Stimulated activated CD8-positive, alpha-beta memory T cell treated with anti-CD3 and anti-CD28 coated beads, Interleukin-4, amount 100 ng/mL, for 1 hour (primary cell): ENCODE measurements at places on chromosomes 16 and 17.

DNA sequence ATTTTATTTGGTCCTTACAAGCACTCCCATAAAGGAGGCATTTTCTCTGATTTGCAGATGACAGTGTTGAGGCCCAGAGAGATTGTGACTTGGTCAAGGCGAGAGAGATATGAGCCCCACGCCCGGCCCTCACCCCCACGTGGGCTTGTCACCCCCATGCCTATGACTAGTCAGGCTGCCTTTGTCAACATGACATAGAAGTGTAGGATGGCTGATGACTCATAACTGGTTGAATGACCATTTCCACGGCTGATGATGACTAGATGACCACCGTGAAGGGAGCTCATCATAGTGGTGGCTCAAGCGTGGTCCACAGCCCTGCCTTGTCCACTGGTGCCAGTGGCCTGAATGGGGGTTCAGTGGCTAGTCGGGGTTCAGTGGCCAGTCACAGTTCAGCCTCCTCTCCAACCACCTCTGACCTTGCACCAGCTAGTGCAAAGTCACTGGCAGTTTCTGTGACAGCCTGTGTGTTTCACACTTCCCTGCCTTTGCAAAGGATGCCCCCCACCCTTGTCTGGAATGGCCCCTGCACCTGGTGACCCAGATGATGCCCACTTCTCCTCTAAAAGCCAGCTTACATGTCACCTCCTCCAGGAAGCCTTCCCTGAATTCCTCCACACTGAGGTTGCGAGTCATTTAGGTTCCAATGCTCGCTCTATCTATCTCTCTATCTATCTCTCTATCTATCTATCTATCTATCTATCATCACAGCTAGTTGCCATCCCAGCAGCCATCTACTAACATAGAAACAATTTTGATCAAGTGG, 3.8 kb upstream of the WSCD1 start:
- no peak for DNase-seq

GRCh38 chr16:15972046-15972868, 22.8 kb downstream of the ABCC1 start:
- no peak for DNase-seq

DNA sequence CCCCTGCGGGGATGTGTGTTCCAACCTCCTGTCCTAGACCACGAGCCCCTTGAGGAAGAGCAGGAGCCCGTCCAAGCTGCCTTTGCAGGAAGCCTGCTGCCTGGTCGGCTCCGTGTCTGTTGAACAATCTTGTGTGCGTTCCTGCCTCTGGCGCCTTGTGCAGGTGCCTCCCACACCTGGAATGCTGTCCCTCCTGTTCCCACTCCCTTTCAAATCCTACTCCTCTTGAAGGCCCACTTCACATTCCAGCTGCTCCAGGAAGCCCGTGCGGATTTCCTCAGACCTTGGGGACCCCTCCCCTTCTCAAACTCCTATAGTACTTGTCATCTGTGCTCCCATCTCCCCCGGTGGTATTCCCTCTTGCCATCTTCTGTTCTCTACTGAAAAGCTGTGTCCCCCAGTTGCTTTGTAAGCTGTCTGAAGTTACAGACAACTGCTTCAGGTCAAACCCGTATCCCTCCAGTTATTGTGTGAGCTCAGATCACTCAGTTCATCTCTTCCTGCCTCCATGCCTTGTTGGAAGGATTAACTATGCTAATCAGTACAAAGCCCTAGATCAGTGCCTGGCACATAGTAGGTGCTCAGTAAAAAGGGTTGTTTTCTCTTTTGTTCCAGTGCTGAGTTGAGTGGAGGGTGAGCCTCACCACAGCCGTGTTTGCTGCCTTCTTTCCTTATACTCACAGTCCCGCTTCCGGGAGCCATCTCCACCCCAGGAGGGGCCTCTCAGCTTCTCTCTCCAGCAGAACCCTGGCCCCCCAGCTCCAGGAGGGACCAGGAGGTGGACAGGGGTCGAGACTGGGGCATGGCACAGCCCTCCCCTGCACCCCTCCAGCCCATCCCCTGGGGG, 241.8 kb upstream of the CIBAR2 start:
- DNase-seq: no peak

GRCh38 chr16:68893710-68894705, 50.7 kb downstream of the TANGO6 start:
- DNase-seq: no peak

GRCh38 chr17:42669977-42670788, 6.6 kb downstream of the PLEKHH3 start:
- DNase-seq: no peak

DNA sequence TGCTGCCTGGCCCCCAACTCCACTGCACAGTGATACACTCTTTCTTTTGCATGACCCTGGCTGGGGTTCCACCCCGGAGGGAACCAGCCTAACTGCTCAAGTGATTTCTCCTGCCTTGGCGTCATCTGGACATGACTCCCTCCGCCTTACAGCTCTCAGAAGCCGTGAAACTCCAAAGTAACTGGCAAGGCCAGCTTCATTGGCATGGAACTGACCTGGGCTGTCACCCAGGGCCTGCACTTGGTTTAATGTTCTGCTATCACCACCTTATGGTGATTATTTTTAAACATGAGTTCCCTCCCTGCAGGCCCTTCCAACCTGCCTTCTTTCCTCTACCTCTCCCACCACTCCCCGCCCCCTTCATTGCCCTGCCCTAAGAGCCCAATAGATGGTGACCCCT, 139.7 kb upstream of the CDH5 start:
- DNase-seq: no peak

DNA sequence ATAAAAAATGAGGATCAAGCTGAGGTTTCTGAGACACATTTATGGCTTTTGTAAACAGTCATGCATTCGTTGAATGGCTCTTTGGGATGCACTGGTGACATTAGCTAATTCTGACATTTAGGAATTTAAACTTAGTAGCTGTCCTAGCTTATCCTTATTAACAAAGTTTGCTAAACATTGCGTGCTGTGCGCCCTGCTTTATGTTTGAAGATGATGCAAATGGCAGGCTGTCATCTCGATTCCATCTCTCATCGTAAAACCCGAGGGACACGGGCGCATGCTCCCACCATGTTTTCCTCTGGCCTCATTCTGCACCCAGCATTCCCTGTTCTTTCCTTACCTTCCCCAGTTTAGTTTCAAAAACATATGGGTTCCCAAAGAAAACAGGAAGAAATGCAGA, 53.8 kb upstream of the ARHGAP44 start:
- no peak for DNase-seq

DNA sequence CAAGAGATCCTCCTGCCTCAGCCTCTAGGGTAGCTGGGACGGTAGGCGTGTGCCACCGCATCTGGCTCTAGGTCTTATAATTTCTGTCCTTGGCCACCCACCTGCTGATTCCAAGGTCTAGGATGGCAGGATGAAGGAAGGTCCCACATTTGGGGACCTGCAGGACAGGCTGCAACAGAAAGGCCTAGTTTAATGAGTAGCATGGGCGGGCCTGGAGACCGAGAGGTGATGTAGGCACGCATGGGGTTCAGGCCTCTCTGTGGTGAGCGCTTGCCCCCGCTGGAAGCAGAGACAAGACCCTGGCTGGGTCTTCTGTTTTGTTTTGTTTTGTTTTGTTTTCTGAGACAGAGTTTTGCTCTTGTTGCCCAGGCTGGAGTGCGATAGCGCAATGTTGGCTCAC, 33.7 kb downstream of the TMEM235 start:
- no peak for DNase-seq

DNA sequence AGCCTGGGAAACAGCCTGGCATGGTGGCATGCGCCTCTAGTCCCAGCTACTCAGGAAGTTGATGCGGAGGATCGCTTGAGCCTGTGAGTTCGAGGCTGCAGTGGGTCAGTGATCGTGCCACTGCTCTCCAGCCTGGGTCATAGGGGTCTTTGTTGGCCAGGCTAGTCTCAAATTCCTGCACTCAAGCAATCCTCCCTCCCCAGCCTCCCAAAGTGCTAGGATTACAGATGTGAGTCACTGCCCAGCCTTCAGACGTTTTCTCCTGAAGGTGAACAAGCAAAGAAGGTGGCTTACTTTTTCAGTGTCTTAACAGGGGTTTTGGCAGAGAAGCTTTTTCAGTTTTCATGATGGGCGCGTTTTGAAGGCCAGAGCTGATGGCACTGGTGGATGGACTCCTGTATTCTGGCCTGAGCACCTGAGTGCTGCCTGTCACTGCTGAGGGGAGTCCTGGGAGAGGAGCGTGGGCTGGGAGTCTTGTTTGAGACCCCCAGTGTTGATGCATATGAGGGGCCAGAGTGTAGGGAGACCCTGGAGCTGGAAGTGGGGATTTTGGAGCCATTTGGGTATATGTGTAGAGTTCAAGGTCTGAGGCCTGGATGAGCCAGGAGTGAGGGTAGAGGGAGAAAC, 41.4 kb downstream of the FOXK2 start:
- no peak for DNase-seq

DNA sequence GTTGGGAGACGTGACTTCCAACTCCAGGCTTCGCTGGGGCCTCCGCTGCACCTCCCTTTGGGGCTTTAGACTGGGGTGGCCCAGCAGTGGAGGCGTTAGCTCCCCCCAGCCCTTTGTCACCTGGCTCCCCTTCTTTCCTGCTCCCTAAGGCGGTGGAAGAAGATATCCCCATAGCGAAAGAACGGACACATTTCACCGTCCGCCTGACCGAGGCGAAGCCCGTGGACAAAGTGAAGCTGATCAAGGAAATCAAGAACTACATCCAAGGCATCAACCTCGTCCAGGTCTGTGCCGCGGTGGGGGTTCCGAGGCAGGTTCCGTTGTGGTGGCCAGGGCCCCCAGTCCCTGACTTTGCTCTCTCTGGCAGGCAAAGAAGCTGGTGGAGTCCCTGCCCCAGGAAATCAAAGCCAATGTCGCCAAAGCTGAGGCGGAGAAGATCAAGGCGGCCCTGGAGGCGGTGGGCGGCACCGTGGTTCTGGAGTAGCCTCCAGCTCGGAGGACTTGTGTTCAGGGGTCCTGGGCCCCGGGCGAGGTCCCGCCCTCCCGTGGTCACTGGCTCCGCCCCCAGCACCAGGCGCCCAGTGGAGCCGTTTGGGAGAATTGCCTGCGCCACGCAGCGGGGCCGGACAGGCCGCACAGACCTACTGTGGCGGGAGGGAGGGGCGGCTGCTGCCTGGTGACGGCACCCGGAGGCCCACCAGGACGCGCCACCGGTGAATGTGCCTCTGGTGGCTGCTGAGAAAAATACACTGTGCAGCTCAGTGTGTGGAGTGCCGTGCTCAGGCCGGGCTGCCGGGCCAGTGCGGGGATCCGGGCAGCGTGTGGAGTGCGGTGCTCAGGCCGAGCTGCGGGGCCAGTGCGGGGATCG, 3.8 kb downstream of the MRPL12 start:
- no peak for DNase-seq

GRCh38 chr16:82530883-82531282, 95.9 kb upstream of the CDH13 start:
- DNase-seq: no peak

DNA sequence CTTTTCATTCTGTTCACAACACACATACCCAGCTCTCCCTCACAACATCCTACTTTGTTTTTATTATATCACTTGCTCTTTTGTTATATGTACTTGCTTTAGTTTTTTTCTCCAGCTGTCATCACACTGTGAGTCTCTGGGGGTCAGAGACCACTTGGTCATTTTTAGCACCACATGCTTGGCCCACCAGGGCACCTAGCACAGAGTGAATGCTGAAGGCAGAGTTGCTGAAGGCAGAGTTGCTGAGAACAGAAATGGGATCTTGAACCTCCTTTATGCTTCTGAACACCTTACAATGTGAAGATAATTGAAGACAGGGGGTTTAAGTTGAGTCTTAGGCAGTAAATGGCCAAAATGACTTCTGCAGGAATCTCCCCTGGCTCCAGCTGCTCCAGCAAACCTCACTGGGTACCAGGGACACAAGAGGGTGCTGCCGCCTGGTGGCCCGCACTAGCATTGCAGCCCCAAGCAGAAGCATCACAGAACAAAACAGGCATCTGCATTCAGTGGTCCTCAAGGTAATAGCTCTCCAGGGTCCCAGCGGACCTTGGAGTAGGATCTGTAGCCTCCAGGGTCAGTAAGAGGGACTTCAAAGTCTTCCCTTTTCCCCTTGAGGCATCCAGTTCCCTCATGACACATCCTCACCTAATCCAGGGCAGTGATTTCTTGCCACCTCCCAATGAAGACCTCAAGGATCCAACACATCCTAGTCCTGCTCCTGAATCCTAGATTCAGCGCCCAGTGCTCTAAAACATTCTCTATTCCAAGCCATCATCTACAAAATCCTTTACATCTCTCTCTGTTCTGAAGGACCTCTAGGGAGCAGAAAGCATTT, 1972.6 kb downstream of the TP53TG3F start:
- no peak for DNase-seq

DNA sequence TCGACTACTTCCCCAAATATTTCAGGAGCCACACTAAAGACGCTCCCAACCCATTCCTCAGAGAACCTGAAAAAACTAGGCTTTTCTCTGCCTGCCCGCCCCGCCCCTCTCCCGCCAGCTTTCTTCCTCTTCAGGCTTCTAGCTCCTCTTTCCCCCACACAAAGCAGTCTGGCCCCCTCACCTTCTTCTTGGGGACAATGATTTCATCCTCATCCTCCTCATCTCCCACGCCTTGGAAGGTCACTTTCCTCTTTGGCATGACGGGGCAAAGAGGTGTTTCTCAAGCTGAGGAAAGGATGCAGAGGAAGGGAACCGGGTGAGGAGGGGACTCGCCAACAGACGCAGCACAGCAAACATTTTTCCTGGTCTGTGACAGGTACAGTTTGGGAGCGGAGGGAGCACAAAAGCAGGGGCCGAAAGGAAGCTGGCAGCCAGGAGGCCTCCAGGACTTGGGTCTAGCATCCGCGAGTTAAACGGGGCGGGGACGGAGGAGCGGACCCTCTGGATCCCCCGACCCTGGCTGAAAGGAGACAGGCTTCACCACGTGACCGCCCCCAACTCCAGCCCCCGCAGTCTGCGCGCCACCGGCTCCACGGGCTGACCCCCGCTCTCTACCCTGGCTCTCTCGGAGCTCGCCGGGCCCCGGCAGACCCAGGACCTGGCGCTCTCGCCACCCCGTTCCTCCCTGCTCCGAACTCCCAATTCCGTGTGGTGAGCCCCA, 525 bp downstream of the CD2BP2 start:
- DNase-seq: no peak

DNA sequence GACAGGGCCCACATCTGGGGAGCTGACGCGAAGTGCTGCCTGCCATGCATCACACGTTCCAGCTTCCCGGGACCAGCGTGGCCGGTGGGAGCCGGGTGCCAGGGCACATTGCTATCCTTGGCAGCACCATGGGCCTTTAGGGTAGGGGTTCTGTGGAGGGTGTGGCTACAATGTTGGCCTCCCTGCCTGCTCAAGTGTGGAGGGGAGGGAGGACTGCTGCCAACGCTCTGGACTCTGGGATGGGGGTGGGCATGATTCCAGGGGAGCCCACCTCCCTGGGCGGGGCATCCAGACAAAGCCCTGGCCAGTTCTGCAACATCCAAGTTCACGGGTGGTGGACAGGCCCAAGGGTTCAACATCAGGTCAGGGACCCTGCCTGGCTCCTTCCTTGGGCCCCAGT, 13.9 kb downstream of the GRB7 start:
- DNase-seq: no peak

DNA sequence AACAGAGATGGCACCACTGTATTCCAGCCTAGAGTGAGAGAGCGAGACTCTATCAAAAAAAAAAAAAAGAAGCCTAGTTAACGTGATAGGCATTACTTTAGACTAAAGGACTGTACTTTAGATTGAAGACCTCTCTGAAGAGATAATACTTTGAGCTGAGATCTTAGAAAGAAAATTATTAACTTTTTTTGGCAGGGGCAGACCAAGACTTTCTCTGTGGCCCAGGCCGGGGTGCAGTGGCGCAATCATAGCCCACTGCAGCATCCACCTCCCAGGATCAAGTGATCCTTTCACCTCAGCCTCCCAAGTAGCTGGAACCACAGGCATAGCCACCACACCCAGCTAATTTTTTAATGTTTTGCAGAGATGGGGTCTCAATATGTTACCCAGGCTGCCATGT, 75.7 kb upstream of the TNRC6A start:
- DNase-seq: no peak
